ENCODE measurements at places on chromosomes 12 and 14.

GRCh38 chr12:57128519-57129247 is 400 bp downstream of the LRP1 start:
- no peak for DNase-seq

GRCh38 chr14:100022772-100023451 is 42.3 kb upstream of the EVL start:
- no peak for DNase-seq

GRCh38 chr12:5458229-5459050 is 26.5 kb downstream of the NTF3 start:
- no peak for DNase-seq

DNA sequence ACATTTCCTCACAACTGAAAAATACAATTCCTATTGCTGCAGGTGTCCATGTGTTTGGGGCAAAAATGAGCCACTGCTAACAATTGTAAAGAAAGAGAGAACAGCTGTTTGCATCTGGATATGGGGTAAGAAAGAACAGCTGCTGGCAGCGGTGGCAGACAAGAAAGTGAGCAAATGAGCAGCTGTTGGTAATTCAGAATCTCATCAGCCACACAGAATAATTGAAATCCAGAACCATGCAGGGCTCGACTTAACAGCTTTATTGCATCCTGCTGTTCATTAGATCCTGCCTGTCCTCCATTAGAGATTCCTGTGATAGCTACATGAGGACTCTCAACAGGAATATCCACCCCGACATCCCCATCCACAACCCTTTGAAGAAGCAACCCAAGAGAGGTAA is 62.5 kb upstream of the TSPAN8 start:
- DNase-seq, result no peak

DNA sequence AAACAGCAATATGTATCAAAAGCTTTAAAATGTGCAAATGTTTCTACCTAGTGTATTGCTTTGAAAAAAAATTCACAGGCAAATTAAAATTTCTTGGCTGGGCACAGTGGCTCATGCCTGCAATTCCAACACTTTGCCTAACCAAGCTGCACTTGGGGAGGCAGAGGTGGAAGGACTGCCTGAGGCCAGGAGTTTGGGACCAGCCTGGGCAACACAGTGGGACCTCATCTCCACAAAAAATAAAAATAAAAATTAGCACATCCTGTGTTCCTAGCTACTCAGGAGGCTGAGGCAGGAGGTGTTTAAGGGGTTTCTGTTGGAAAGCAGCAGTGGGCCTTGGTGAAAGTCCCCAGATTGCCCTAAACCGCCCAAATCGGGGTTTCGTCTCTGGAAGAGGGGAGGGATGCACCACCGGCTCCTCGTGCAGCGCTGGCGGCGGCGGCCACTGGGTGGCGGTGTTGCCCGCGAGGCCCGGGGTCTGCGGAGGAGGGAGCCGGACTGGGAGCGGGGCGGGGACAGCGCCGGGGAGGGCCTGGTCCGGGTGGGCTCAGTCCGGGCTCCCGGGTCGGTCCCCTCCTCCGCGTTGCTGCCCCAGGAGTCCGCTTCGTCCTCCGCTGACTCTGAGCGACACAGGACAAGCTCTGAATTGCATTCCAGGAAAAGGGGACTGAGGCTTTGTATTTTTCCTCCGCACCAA is 265.6 kb downstream of the AACS start:
- DNase-seq, result no peak

DNA sequence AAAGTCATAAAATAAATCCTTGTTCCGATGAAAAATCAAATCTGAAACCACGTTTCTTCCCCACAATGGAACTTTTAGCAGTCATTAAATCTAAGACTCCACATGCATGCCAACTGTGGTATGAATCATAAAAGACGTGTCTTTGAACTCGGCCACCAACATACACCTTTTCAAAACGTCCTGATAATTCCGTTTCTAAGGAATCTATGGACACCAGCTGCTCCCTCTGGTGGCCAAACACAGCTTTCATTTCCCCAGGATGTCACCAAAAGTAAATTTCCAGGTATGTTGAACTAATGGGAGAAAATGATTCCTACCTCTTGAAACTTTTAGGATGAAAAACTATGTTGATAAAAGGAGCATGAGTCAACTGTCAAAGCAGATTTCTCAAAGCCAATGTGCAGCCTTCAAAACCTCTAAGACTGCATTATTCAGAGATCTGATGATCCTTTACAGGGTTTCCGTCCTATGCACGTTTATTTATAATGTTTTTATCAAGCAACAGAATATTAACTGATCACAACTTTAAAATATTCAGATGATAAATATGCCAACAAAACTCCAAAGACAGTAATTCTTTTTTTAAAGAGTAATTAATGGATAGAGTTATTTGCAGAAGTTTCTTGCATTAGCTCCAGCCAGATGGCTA is 96.2 kb downstream of the CIT start:
- DNase-seq, result no peak

DNA sequence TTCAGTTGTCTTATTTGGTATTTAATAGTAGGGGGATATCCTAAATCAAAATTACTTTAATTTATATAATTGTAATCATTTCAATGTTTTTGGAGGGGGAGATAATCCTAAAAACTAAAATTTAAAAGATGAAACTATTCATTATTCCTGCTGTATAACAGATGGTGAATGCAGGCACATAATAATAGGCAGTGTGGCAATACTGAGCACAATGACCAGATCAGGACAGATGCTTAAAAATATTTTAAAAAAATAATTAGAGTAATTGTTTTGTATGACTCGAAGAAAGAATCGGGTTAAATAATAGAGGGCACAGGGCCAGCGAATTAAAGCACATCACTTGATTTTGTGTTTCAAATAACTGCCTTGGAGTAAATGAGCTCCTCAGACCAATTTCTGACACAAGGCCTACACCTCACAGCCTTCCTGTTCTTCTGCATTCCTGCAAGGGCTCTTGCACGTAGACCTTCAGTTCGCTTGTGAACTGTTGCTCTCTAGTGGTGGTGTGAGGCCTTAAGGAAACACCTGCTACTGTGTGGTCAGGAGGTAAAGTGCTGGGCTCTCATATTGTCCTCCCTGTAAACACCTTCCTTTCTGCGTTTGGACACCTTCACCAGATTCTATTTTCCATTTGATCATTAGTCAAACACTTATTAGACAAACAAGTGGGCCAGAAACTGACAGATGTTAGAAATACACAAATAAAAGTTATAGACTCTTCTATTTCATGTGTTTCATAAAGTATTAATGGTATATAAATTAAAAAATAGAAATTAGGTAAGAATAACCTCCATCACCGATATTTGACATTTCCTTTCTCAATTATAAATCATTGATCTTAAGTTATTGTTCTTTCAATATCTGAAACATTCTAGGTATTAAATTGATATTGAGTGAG is 29.3 kb upstream of the KLRF1 start:
- DNase-seq, result peak; percentile 5

DNA sequence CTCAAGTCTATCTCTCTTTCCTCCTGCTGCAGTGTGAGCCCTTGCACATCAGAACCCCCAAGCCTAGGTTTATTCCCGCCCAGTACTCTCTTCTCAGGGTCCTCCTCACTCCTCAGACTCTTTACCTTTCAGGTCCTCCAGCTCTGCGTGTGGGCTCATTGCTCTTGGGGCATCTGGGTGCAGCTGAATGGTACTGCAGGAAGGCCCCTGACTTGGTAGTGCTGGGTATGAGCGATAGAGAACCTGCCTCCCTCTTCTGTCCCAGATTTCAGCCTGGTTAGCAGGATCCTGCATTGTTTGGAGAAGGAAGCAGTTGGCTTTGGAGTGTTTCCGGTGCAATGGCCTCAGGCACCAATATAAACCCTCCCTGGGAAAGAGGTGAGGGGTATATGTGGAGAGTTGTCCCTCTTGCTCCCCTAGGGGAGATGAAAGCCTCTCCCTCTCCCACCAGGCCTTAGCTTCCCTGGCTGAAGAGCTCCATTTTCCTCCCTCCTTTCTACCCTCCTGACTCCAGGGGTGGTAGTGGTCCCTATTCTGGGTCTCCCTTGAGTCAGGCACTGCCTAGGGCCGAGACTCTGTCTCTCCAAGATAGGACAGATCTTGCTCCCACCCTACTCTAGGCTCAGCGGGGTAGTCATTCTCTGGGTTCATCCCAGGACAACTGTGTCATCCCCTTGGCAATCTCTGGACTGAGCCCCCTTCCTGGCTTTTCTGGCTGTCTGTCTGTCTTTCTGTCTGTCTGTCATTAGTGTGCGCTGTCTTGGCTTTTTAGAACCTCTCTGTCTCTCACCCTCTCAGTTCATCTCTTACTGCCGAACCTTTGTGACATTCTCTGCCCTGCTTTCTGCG is 3.8 kb downstream of the LRP1 start:
- DNase-seq, result no peak

DNA sequence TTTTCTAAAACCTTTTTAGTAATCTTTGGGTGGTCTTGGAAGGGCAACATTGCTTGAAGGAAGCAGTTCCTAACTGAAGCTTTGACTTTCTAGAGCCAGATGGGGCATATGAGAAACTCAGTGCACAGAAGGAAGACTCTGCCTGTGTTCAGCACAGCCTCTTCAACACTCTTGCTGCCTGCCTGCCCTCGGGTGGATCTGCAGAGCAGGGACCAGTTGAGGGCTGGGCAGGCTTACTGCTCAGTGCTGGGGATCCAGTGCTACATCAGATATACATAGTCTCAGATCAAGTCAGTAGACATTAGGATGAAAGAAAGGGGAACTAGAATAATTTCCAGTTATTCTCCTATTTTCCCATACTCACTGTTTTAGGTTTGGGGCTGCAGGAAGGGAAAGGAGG is 29.5 kb upstream of the TMX1 start:
- DNase-seq, result no peak

DNA sequence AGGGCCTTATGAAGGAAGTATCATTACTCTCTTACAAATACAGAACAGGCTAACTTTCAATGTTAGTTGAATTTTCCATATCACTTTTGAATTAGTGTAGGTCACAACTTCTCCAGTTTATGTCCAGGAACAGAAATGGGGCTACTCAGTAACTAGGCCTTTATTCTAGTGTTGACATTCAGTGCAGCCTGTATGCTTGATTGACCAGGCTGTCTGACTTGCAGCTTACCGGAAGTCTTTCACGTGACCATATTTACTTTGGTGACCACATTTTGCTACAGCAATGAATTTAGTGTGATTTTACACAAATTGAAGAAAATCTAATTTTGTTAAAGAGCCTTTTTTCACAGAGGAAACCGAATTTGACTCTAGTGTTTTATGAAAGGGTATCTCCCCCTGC is 12.4 kb downstream of the MTERF2 start:
- no peak for DNase-seq

- DNase-seq, result no peak
Measured at GRCh38 chr14:31080056-31080455, 53.9 kb upstream of the STRN3 start.

GRCh38 chr12:54378796-54379397 is 5.6 kb downstream of the ZNF385A start:
- DNase-seq, result no peak

DNA sequence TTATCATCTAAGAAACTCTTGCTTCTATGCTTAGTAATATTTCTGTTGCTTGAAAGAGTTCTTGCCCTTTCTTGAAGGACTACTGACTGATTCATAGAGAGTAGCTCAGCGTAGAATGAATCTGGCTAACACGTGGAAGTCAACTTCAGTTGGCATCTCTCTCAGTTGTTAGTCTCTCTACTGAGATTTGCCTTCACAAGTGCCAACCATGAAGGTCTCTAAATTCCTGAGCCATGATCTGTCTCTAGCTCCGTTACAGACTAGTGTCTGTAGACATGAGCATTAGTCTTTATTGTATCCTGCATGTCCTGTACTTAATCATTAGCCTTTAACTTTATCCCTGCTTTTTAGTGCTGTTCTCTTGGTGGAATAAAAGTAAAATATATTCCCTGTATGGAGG is 19.1 kb upstream of the ALX1 start:
- no peak for DNase-seq

DNA sequence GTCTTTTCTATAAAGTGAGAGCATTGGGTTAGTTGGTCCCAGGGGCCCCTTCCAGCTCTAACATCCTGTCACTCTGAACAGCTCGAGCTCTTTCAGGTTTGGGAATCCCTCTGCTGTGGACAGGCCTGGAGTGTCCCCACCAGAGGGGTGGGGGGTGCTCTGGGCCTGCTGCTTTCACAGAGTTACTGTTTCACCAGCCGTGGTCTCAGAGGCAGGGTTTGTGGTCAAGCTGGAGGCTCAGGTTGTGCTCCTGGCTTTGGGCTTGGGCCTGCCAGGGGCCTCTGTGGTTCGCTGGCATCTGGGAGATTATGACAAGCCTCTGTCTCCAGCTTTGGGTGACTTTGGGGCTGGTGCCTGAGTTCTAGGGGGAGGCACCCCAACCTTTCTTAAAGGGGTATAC is 59.6 kb downstream of the FBXL14 start:
- no peak for DNase-seq

- DNase-seq, result no peak
Measured at GRCh38 chr14:105449276-105450122, 25.1 kb upstream of the CRIP2 start.

DNA sequence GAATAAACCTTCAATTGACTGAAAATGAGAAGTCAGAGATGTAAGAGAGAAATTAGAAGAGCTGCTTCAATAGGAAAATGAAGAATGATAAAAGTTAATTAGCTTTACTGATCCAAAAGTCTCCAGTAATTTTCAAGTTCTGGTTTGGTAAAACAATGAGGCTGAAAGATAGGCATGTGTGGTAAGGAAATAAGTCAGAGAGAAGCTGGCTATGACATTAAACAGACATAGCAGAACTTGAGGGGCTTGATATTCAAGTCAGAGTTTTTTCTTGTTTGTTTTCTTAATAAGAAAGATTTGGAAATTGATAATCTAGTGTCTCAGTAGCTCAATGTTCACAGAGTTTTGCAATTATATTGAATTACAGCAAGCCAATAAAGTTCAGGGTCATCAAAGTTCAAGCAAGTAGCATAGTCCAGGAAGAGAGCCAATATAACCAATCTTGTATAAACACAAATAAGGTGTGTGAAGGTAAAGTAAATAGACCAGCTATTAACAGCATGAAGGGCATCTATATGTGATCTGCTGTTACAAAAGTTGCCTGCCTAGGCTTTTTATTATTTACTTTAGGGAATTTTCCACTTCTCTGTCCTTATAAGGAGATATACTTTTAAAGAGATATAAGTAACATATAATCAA is 1111.5 kb downstream of the TRHDE start:
- no peak for DNase-seq

DNA sequence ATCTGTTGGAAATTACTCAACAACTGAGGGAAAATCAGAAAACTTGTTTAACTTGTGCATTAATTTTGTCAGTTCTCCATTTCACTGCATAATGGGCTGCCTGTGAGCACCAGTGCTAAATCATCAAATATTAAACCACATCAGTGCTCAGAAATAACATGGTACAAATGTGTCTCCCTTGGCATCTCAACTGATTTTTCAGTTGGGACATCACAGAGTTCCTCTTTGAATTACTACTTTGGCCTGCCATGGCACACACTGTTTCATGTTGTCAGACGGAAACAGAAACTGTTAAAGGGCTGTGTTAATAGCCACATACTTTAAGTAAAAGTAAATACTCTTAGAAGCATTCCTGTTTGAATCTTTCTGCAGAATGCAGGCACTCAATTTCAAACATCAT is 42.1 kb upstream of the STRN3 start:
- DNase-seq, result no peak

DNA sequence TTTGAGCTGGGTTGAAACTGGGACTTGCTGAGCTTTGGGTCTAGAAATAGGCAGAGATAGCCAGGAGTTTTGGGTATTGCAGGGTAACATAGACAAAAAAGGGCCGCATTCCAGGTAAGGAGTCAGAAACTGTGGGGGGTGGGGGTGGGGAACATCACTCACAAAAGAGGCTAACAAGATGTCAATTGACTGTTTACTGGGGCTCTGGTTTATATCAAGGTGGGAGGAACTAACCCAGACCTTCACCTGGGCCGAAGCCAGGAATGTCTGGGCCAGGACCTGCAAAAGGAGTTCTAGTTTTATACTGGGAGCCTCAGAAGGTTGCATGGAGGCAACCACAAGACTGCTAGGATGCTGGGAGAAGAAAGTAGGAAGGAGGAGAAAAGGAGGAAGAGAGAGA is 154.4 kb downstream of the EMP1 start:
- no peak for DNase-seq
